GM10248 (cell line): ENCODE measurements at places on chromosomes 5 and 9.
A peak's percentile ranks its signal among the peaks of the same experiment; 100 is the strongest.

GRCh38 chr5:123207081-123207537 is 118.1 kb downstream of the PRDM6 start:
- no peak for DNase-seq

DNA sequence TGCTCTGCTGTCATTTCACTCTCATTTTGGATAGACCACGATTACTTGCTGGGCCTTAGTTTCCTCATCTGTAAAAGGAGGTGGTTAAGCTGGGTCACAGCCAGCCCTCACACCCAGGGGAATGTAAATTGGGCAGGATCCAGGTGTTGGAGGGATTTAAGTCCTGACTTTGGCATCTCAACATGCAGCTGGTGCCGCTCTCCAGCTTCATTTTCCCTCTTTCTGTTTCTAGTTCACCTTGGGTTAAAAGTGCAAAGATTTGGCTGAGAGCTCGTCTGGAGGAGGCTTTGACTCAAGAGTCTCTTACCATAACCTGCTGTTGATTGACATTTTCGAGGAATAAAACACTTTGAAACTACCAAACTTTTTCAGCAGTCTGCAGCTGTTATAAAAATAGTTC is 144.3 kb upstream of the DHFR start:
- no peak for DNase-seq

GRCh38 chr5:35921930-35922329 is 16.5 kb downstream of the CAPSL start:
- no peak for DNase-seq

GRCh38 chr5:107135391-107135790 is 535.3 kb downstream of the EFNA5 start:
- no peak for DNase-seq

GRCh38 chr5:149237662-149238061 is 34.0 kb upstream of the AFAP1L1 start:
- no peak for DNase-seq

GRCh38 chr5:119470851-119471451 is 18.7 kb downstream of the HSD17B4 start:
- peak; percentile 13 for DNase-seq

DNA sequence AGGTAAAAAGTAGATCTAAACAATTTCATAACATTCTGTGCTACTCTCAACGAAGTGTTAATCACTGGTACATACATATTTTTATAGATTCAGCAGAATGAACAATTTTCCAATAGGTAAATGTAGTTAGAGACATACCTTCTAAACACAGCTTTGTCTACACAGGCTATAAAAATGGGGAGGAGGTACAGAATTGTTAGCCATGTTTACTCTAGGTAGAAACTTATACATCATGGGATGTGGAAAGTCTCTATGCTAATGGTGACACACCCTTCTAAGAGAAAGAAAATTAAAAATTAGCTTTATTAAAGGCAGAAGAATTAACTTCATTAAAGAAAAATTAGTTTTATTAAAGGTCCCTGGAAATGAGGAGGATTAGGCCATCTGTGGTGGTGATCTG is 11.8 kb downstream of the C5orf63 start:
- no peak for DNase-seq
